NCI-H2171 treated with DMSO at 0.1 percent for 48 hours (cell line): ENCODE measurements at places on chromosomes 1 and 21.

DNA sequence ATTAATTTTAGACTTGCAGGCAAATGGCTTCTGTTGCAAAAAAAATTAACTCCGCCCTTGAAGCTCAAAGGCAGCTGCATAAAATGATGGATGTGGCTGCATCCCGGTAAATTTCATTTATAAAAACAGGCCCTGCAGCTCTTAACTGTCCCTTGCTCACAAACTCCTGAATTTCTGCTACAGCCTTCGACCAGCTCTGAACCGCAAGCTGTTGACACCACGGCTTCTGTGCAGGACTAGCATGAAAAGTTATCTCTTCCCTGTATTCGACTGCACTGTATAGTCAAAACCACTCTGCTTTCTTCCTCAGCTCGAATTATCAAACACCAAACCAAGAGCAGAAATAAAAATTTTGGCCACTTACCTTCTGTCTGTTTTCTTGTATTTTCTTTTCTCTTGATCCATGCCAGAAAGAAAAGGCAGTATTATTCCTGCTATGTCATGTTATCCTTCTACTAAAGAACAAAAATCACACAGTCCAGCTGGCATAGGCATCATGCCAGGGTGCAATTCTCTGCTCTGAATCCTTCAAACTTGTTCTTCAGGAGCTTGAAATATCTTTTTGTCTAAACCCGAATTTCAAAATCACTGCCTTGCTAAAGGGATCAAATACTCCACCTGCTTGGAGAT, 195.5 kb upstream of the NCAM2 start:
- DNase-seq, result no peak

DNA sequence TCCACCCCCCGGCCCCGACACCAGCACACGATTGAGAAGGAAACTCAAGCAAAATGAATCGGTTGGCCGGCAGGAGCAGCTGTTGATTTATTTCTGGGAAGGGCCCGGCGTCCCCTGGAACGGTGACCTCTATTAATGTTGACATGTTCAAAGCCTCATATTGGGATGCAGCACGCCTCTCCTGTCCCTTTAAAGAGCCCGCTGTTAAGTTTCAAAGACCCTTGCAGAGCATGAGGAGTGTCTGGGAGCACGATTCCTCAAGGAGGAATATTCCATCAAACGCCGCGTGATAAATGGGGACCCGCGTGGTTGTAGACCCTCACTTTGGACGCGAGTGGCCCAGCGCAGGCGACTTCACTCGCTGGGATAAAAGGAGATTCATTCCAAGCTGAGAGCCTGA, 21.5 kb upstream of the ACTL8 start:
- no peak for DNase-seq

DNA sequence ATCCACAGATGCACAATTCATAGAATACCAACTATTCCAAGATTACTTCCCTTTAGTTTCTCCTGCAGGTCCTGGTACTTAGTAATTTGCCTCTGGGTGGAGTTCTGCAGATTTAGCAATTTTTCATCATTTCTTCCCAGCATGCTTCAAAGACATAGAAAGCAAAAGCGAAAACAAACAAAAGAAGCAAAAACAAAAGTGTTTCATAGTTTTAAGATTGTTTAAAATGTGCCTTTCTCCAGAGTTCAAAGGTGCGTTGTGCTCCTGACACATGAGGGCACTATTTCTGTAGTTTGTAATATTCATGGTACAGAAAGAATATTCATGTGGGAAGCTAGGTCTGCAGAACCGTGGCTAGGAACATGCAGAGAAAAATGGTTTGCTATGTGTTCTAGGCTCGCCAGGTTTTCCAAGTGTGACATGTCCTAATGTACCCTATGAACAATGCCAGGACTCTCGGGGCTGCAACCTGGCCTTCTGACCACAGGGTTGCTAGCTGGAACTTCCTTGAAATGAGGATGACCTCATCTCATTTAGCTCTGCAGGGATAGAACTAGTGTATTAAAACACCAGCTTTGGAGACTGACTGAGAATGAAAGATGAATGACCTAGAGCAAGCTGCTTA, 30.0 kb upstream of the RCSD1 start:
- DNase-seq, result peak; percentile 16

- DNase-seq, result peak; percentile 41
Measured at GRCh38 chr21:38159355-38159754, 97.4 kb upstream of the KCNJ15 start.

DNA sequence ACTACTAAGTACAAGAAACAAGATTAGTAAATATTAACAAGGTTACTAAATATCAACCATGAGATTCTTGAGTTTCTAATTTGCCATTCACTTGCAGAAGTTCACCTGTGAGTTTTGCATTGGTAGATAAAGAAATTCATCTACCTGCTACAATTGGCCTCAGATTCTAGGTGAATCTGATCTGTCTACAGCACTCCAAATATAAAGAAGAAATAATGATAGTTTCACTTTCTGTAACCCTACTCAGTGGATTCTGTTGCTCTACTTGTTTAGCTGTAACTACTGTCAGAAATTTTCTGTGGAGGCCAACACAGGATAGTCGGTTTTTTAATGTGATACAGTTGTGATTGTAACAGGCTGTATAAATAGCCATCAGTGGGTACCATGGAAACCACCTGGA, 118.6 kb downstream of the NR5A2 start:
- no peak for DNase-seq

DNA sequence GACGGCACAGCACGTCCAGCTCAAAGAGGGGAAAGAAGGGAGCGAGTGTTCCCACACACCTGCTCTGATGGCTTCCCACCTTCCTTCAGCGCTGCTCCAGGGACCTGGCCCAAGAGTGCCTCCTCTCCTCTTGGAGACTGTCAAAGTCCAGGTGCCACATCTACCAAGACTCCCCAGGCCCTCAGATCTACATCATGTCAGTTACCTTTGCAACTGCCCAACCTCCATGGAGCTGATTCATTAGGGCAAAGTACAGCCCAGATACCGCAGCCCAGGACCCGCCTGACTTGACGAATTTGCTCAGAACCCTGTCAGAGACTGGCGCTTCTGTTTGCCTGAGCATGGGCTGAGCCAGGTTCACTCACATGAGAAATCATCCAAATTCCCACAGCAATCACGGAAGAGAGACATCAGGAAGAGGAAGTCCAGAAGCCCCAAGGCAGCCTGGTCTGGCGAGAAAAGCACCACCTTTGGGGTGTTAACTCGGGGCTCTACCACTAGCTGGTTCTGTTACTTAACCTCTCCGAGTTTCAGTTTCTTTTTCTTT, at the start of gene SEC16B:
Gene SEC16B, minus strand, starts transcription at position 234 of the 547 bp plus-strand sequence. CDS start 2,077 bp downstream, outside the sequence.
- DNase-seq, result no peak

GRCh38 chr1:197222025-197222685, 45.9 kb upstream of the CRB1 start:
- no peak for DNase-seq

GRCh38 chr1:112618721-112619517, at the start of gene ST7L:
Gene ST7L (minus strand): TSS chr1:112619141. CDS start chr1:112619113, 28 bp downstream.
- peak; percentile 73 for DNase-seq

DNA sequence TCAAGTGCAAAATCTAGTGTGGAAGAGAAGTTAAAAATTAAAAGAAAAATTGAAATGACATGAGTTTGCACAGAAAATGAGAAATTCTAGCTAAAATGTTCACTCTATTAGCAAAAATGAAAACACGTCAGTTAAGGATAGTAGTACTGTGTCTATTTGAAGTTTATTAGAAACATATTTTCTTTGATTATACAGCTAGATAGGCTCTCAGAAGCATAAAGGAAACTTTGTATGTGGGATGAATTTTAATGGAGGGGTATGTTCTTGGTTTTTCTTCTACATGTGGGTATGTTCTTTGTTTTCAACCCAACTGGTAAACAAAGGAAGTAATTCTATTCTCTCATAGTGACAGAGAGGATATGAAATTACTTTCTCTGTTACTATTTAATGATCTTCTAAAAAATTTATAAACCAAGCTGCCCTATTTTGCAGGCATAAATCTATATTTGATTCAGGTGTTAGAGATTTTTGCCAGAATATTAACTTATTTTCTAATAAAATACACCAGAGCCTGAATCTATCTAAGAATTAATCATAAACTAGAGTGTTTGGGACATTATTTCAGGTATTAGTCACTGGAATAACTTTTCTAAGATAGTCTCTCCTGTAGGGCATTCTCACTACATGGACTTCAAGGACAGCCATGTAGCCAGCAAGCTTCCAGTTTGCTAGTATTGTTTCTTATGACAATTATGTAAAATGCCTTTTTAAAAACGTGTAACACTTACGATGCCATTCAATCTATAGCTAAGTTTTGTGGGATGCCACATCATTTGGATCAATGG, 15.8 kb downstream of the GPSM2 start:
- DNase-seq, result no peak

GRCh38 chr1:109392037-109392787, 5.5 kb downstream of the SORT1 start:
- peak; percentile 38 for DNase-seq

- no peak for DNase-seq
Measured at GRCh38 chr21:27423906-27424595, 457.2 kb upstream of the ADAMTS5 start.

DNA sequence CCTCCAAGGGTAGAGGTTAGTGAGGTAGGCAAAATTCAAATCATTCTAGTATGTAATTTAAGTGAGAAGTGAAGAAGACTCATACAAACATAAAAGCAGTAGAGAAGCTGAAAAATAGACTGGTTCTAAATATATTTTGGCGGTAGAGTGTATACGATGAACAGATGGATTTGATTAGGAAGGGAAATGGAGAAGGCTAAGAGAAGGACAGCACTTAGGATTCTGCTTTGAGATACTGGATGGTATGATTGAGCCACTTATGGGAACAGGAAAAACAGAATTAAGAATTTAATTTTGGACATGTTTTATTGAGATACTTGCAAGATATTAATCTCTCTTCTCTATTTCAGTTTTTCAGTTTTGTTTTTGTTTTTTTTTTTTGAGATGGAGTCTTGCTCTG, 60.1 kb downstream of the EPB41 start:
- DNase-seq, result peak; percentile 69

- no peak for DNase-seq
Measured at GRCh38 chr1:24708938-24709337, 36.3 kb upstream of the CLIC4 start.

DNA sequence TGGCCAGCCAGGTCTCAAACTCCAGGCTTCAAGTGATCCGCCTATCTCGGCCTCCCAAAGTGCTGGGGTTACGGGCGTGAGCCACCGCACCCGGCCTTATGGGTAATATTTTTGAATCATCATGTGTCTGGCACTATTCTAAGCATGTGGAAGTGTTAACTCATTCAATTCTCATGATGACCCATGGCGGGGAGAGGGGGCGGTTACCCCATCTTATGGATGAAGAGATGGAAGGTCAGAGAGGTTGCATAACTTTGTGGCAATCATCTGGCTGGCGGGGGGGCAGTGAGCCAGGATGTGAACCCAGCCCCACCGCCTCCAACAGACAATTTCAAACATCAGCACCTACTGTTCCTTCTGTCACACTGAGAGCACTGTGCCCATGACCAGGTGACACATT, 11.5 kb upstream of the TAS1R2 start:
- DNase-seq, result no peak

GRCh38 chr1:19087737-19088594, 122.1 kb downstream of the UBR4 start:
- DNase-seq, result no peak

GRCh38 chr21:10273196-10273595, 248.2 kb upstream of the TPTE start:
- no peak for DNase-seq
